ENCODE measurements at places on chromosomes 16 and 17. TPM values are rescaled to one million over a fixed set of nuclear protein-coding genes. Genes with fewer than 3 reads are reported as not detected.

- DNase-seq, result no peak
Measured at GRCh38 chr16:46718214-46718613, 28.8 kb downstream of the ORC6 start.

- DNase-seq, result peak; percentile 66
Measured at GRCh38 chr17:15963670-15964110, 18.8 kb downstream of the ADORA2B start.

DNA sequence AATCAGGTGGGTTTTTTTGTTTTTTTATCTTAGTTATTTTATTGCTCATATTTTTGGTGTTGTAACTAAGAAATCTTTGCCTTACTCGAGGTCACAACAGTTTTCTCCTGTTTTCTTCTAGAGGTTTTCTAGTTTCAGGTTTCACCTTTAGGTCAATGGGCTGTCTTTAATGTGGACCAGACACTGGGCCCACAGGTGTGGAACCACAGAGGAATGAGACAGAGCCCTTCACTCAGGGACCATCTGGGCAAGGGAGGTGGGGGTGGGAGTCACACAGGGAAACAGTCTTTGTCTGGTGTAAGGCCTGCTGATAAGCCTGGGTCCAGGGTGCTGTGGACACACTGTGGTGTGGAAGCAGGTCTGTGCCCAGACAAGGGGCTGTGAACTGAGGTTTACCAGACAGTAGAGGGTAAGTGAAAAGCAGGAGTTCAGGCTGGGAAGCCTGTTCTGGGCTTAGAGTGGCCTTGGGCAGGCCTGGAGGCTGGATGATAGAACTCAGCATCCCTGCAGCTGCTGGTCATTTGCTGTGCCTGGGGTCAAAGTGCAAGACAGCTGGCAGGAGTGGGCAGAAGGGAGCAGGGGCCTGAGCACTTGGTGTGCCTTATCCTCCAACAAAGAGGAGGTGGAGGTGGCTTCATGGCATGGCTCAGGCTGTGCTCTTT, 75.6 kb downstream of the SPECC1 start:
- no peak for DNase-seq

DNA sequence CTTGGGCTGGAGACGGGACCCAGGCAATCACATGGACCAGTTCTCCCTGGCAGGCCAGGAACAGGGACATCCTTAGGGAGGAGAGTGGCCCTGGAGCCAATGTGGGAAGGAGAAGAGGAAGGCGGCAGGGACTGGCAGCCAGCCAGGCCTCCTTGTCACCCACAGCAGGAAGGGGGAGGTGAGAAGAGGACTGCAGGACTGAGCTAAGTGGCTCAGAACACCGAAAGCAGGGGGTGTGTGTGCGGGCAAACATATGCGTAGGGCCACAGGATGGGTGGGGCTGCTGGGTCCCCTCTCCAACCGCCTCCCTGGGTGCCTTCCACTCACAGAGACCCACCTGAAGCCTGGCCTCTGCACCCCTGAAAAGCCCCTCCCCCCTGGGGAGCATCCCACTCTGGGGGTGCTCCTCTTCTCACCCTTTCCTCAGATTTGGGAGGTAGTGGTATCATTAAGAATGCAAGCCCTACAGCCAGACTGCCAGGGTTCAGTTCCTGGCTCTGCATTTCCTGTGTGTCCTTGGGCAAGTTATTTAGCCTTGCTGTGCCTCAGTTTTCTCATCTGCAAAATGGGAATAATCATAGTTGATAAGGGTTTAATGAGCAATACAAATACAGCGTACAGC, 8.1 kb downstream of the PNMT start:
- DNase-seq, result no peak

GRCh38 chr17:10574324-10574723, 24.9 kb upstream of the MYH2 start:
- DNase-seq, result peak; percentile 80

GRCh38 chr16:72482695-72483094, 310.7 kb upstream of the PMFBP1 start:
- DNase-seq, result no peak

GRCh38 chr17:74380086-74380958, 13.0 kb downstream of the GPR142 start:
- DNase-seq, result no peak

DNA sequence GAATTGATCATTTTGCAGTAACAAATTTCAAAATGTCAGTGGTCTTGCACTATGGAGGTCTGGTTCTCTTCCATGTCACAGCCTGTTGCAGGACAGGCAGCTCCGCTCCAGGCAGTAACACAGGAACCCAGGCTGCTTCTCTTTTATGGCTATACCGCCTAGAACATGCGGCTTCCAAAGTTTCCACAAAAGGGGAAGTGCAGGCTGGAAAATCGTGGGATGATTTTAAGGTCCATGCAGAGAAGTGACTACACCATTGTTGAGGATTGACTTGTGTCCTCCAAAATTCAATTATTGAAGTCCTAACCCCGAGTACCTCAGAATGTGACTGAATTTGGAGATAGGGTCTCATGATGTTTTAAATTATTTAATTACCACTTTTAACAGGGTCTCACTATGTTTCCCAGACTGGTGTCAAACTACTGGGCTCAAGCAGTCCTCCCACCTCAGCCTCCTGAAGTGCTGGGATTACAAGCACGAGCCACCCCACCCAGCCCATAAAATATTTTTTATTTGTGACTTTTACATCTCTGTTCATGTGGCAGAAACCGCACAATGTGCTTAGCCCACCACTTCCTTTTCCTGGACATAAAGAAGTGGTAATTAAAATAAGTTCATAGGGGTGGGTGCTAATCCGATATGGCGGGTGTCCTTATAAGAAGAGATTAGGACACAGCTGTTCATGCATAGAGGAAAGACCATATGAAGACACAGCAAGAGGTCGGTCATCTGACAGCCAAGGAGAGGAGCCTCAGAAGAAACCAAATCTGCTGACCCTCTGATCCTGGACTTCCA, 279.2 kb upstream of the RPL38 start:
- DNase-seq, result no peak

DNA sequence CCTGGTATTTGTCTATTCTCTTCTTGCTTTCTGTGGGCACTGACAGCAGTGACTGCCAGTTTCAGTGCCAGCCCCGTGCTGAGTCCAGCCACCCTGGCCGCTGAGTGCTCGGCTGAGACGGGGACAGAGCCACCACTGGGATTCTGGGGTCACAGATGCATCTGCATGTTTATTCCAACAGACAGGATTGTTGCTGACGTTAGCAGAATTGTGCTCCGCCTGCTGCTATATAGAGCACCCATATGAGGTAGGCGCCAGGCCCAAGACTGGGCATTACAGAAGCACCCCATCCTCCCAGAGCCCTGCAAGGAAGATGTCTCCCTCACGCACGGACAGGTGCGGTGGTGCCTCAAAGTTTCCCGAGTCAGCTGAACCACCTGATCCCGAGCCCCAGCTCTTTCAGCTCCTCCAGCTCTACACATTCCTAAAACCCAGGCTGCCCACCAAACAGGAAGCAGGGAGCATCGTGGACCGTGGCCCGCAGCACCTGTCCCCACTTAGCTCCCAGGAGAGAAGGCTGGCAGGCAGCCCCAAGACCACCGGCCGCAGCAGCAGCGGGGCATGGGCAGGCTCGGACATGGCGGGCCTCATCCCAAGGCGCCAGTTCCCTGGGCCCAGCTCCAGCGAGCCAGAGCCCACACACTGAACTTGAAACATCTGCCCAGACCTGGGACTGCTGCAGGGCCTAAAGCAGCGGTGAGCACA, 44.9 kb upstream of the RASD1 start:
- DNase-seq, result no peak

- DNase-seq, result no peak
Measured at GRCh38 chr16:30924913-30925631, 1.7 kb downstream of the FBXL19 start.

DNA sequence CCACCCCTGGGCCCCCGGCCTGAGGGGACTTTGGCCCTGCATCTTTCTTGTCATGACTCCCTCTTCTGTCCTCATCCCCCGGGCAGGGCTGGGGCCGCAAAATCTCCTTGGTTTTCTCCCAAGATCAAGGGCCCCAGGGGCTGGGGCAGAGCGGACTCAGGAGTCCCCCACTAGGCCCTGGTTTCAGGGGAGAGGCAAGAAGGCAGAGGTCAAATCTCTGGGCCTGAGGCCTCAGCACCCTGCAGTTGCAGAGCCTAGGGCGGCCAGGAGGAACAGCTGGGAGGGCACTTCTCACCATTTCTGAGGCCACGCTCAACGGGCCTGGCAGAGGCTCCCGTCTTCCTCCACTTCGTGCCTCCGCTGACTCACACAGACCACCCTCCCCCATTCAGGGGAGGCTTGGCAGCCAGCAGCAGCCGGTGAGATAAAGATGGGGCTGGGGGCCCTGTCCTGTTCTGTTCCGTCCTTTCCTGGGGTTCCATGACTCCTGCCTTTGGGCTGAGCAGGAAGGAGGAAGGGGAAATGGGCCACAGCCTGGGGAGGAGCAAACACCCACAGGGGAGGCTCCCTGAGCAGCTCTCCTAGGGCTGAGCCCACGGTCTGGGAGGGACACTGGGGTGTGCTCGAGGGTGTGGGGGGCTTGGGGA, 12.4 kb downstream of the ZSCAN10 start:
- DNase-seq, result no peak

DNA sequence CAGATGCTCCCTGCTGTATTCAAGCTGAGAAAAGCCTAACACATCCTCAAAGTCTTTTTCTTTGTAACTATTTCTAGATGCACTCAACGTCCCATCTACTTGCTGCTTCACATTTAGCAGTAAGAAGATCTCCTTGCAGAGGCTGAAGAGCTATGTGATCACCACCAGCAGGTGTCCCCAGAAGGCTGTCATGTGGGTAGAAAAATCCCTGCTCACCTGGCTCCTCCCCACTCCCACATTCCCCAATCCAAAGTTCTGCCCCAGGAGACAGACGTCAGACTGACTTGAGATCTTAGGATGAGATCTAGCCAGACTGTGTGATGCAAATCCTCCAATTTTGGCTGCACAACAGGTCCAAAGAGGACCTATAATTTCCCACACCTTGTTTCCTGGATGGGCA, 1.1 kb downstream of the CCL13 start:
- no peak for DNase-seq

DNA sequence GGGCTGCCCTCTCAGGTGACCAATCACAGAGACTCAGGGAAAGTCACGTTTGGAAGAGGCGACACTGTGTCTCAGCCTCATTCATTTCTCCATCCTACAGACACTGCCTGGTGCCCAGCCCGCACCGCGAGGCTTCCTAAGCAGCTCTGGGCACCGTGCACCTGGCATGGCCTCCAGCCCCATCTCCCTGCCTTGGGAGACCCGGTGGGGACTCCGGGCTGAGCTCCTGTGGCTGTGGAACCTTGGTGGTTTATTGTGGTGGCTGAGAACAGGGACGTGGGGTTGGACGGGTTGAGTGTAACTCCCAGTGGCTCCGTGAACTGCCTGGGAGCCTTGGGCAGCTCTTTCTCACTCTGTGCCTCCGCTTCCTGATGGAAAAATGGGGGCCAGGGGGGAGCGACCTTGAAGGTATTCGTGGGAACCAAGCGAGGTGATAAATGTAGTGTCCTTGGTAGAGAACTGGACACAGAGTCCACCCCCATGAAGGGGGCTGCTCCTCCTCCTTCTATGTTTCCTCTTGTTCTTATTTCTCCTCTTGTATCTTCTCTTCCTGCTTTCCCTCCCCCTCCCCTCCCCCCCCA, 215.4 kb downstream of the SEC14L1 start:
- no peak for DNase-seq

GRCh38 chr17:20930081-20930760, 112.6 kb downstream of the USP22 start:
- DNase-seq, result no peak

DNA sequence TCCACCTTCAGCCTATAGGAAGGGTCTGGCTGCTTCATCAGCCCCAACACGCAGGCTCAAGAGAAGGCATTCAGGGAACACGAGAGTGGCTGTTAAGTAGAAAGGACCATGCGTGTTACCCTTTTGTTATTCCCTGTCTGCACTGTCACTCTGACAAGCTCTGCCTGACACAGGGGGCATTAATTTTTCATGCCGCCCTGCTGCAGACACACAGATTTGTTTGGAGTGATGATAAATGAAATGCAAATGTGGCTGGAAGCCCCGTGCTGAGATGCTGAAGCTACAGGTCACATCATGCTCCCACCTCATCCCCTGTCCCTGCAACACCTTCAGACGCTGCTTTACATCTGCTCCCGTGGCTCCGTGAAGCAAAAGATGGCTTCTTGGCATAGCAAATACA, 97.7 kb downstream of the USP31 start:
- no peak for DNase-seq

DNA sequence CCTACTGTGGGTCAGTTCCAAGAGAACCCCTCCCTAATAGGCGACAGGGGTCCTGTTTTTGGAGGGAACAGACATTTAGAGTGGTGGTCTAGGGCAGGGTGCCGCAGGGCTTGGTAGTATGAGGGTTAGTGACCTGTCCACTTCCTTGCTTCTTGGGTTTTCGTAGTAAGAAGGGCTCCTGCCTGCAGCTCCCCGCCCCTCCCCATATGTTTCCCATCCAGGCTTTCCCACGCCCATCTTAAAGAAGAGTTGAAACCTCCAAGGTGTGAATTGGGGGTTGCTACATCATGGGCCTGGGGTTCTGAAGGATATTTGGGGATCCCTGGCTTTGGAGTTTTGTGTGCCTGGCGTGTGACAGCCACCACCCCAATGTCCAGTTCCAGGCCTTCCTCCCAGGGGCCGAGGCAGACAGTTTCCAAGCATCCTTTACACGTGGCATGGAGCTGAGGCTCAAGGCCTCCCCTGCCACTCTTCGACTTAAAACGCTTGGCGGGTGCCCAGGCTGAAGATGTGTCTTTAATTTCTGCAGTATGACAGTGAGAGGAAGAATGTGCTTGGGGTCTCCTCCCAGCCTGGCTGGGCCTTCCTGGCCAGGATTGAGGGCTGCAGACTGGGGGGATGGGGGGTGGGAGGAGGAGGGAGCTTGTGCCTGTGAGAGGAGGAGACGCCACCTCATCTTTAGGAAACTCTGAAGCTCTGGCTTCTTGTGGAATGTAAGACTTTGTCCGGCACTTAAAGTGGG, 2.3 kb upstream of the COL1A1 start:
- no peak for DNase-seq

- peak; percentile 19 for DNase-seq
Measured at GRCh38 chr17:28878158-28878910, 19.2 kb downstream of the FLOT2 start.

The SLC47A1 gene
- total RNA-seq, result not detected

The SLFN14 gene
- total RNA-seq, result not detected

The HSD11B2 gene
- total RNA-seq, result 0.58 TPM

The TEX14 gene
- not detected for total RNA-seq

The KCNJ18 gene
- total RNA-seq, result not detected

The RHBDF1 gene
- 93.7 TPM for total RNA-seq

The KRT9 gene
- not detected for total RNA-seq

The DNAH9 gene
- 0.06 TPM for total RNA-seq

The TBX4 gene
- not detected for total RNA-seq
